ENCODE measurements at places on chromosomes 1 and 21. TPM values are rescaled to one million over a fixed set of nuclear protein-coding genes. Genes with fewer than 3 reads are reported as not detected.
A peak's percentile ranks its signal among the peaks of the same experiment; 100 is the strongest.

The GFI1 gene
- total RNA-seq: 0.99 TPM

DNA sequence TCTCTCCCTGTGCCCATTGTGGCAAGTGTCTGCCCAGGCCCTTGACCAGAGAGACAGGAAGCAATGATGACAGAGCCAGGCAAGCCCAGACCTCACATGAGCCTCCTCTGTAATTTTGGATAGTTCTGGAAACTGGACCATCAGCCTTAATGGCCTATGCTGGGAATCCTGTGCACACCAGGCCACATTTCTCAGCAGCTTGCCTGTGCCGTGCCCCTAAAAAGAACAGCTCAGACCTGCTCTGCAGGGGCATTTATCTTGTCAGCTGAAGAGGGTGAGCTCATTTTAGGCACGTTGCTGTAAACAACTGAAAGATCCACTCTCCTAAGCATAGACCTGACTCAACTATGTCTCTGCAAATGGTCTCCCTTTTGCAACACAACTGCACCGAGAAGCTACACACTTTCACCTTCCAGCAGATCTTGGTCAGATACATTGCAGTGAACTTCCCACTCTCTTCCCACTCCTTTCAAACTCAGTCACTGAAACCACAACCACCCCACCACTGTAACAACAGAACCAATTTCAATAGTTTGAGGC lies 53.5 kb upstream of the BACH1 start:
- no peak for DNase-seq
- H3K27ac ChIP-seq: no peak overlapping the region
- no peak overlapping the region for H3K4me3 ChIP-seq
- peaks cover 12% of the 10 kb centered on the region for H3K4me1 ChIP-seq
- no peaks in the 10 kb centered on the region for H3K27me3 ChIP-seq

GRCh38 chr21:26188422-26188821 lies 17.9 kb upstream of the APP start:
- no peaks in the 10 kb centered on the region for H3K36me3 ChIP-seq
- no peak overlapping the region for H3K4me3 ChIP-seq
- no peaks in the 10 kb centered on the region for H3K4me1 ChIP-seq
- no peak for DNase-seq
- H3K27ac ChIP-seq: no peak overlapping the region
- no peaks in the 10 kb centered on the region for H3K27me3 ChIP-seq

DNA sequence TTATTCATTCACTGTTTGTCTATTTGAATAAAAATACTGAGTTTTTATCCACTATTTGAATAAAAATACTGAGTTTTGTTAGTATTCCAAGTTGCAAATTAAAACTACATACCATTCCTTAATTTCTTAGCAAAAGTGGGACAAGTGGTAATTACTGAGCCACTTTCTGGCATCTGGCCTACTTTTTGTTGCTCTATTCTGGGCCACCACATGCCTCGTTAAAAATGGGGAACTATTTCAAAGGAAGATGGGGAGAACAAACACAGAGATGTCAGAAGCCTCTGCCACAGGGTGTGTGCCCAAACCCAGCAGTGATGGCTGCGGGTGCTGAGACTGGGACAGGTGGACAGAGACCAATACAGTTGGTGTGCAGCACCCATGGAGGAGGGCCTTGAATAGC lies 14.6 kb downstream of the PIGP start:
- H3K36me3 ChIP-seq: no peaks in the 10 kb centered on the region
- H3K27me3 ChIP-seq: no peaks in the 10 kb centered on the region

The TRIM17 gene
- not detected for total RNA-seq

- DNase-seq: no peak
- peaks cover 54% of the 10 kb centered on the region for H3K4me1 ChIP-seq
- no peaks in the 10 kb centered on the region for H3K27me3 ChIP-seq
- H3K4me3 ChIP-seq: no peak overlapping the region
- peak overlapping the region; percentile 84 for H3K27ac ChIP-seq
- H3K36me3 ChIP-seq: no peaks in the 10 kb centered on the region
These were observed 182.7 kb upstream of the PTBP2 start for GRCh38 chr1:96538883-96539282.

- no peaks in the 10 kb centered on the region for H3K36me3 ChIP-seq
- peaks cover 3% of the 10 kb centered on the region for H3K4me1 ChIP-seq
- H3K4me3 ChIP-seq: no peak overlapping the region
- H3K27me3 ChIP-seq: no peaks in the 10 kb centered on the region
These were observed 514.4 kb upstream of the B3GALT2 start for GRCh38 chr1:193700710-193701355.

The SHISA4 gene
- total RNA-seq: 20.3 TPM

GRCh38 chr1:27967106-27967883 lies 7.5 kb downstream of the XKR8 start:
- peaks cover 22% of the 10 kb centered on the region for H3K4me1 ChIP-seq
- peaks cover 22% of the 10 kb centered on the region for H3K36me3 ChIP-seq
- H3K27me3 ChIP-seq: no peaks in the 10 kb centered on the region
- H3K27ac ChIP-seq: no peak overlapping the region
- no peak for DNase-seq

DNA sequence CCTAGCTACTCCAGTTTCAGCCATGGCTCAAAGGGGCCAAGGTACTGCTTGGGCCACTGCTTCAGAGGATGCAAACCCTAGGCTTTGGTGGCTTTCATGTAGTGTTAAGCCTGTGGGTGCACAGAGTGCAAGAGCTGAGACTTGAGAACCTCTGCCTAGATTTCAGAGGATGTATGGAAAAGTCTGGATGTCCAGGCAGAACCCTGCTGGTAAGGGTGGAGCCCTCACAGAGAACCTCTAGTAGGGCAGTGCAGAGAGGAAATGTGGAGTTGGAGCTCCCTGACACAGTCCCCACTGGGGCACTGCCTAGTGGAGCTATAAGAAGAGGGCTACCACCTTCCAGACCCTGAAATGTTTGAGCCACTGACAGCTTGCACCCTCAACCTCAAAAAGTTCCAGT lies 16.2 kb downstream of the RIIAD1 start:
- H3K36me3 ChIP-seq: no peaks in the 10 kb centered on the region
- DNase-seq: no peak
- no peaks in the 10 kb centered on the region for H3K27me3 ChIP-seq
- H3K4me1 ChIP-seq: no peaks in the 10 kb centered on the region

The CYP4X1 gene
- total RNA-seq: 3.0 TPM

- no peaks in the 10 kb centered on the region for H3K4me1 ChIP-seq
- no peaks in the 10 kb centered on the region for H3K27me3 ChIP-seq
- no peaks in the 10 kb centered on the region for H3K36me3 ChIP-seq
These were observed 144.8 kb upstream of the SAMSN1 start for GRCh38 chr21:14690886-14691285.

Measured in esophagus muscularis mucosa (tissue), 4 donors.